Mesothelial cell of epicardium (in vitro differentiated cells): ENCODE measurements at places on chromosomes 7 and 10. TPM values are rescaled to one million over a fixed set of nuclear protein-coding genes. Genes with fewer than 3 reads are reported as not detected.

GRCh38 chr7:55308186-55308929 lies 56.8 kb upstream of the LANCL2 start:
- H3K27ac ChIP-seq: peak overlapping the region; percentile 42
- H3K4me3 ChIP-seq: no peak overlapping the region
- DNase-seq: no peak
- no peaks in the 10 kb centered on the region for H3K4me1 ChIP-seq
- no peaks in the 10 kb centered on the region for H3K36me3 ChIP-seq

CPA2 gene
- 0.54 to 0.73 TPM (median 0.72 TPM) in 3 replicates for total RNA-seq

A1CF gene
- 0.07 to 0.20 TPM in 2 of 3 replicates, not detected in the other for total RNA-seq

DNA sequence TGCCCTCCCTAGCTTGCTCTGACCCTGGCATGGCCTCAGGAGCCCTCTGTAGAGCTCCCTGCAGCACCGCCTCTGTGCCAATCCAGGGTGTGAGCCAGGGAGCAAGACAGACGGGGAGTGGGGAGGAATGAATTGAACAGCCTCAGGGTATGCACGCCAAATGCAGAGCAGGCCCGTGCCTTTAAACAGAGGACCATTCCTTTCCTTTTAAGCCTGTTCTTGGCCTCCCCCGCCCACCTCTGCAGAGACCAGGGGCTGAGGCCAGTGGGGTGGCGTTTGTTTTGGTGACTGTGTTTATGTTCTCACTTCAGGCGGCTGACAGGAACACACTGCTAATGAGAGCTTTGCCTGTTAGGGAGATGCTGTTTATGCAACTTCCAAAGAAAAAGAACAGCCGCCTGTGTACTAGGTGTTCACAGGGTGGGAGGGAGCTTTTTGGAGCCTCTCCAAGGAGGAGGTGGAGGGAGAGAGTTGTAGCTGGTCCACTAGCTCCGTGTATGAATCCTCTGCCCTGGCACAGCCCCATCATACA lies 528.1 kb upstream of the DPP6 start:
- H3K27ac ChIP-seq: no peak overlapping the region
- no peak overlapping the region for H3K4me3 ChIP-seq
- DNase-seq: no peak
- H3K27me3 ChIP-seq: no peaks in the 10 kb centered on the region
- H3K36me3 ChIP-seq: no peaks in the 10 kb centered on the region
- no peaks in the 10 kb centered on the region for H3K4me1 ChIP-seq
